Activated CD4-positive, alpha-beta T cell treated with anti-CD3 and anti-CD28 coated beads, Interleukin-2, amount 50 U/mL, for 24 hours (primary cell): ENCODE measurements at places on chromosomes 12 and 14.

DNA sequence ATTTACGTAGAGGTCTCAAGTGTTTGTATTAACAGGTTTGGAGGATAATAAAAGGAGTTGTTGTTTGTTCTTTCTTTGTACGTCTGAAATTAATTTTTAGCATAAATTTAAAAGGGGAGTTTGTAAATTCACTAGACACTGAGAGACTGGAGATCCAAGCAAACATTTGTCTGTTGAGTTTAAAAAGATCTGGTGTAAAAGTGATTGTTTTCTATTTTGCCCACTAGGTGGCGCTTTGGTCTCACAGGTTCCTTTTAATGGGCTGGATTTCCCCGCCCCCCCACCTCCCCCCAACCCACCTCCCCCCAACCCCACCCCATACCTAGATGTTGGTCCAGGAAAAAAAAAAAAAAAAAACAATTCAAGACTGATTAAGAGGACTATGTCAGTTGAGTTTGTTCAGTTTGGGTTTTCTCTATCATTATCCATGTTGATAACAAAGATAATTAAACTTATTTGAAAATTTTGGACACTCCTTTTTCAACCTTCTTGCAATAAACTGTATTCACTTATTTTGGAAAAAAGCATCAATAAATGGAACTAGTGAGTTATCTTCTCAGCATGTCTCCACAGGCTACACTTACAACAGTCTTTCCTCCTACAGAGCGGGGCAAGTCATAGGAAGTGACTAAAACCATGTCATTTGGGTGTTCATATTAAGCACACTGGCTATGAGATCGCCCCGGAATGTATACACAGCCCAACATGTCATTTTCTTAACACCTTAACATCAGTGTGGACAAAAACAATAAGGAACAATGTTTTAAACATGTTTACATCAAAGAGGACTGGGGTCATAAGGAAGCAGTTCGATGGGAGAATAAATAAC lies 841.1 kb downstream of the NRXN3 start:
- no peak for DNase-seq

DNA sequence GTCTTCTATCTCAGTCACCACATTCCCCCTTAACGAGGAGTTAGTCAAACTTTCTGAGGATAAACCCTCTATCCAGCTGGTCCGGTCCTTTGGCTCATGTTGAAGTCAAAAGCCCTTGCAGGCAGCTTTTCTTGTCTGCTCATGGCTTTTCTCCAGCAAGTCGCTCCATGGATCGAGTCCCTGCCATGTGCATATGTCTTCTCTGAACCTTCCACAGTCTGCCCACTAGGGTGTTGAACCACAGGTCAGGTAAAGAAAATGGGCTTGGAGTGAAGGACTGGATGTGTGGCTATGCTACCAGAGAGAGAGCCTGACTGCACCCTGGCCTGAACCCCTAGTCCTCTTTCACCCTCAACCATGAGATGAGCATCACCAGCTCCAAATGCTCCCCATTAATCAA lies 22.8 kb downstream of the C14orf132 start:
- no peak for DNase-seq

- DNase-seq, result no peak
Observed at GRCh38 chr14:81066672-81067071, 111.3 kb downstream of the TSHR start.

GRCh38 chr12:50514526-50515276 lies 9.9 kb downstream of the DIP2B start:
- DNase-seq, result no peak

GRCh38 chr14:99552572-99553216 lies 51.3 kb downstream of the CCDC85C start:
- DNase-seq, result no peak

DNA sequence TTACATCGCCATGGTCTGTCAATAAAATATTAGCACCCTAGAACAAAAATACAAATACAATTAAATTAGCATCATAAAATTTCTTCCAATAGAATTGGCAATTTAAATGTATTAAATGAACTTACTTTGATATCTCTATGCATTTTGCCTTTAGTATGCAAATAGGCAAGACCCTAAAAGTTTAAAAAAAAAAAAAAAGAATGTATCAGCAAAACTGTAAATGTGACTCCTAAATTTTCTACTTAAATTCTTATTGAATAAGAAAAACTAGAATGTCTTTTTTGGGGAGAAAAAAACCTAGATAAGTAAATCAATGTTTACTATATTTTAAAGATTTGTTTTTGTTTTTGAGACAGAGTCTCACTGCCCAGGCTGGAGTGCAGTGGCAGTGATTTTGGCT lies 56.2 kb downstream of the MAP4K5 start:
- DNase-seq, result no peak

GRCh38 chr12:111443586-111443985 lies 37.9 kb downstream of the SH2B3 start:
- DNase-seq, result no peak

DNA sequence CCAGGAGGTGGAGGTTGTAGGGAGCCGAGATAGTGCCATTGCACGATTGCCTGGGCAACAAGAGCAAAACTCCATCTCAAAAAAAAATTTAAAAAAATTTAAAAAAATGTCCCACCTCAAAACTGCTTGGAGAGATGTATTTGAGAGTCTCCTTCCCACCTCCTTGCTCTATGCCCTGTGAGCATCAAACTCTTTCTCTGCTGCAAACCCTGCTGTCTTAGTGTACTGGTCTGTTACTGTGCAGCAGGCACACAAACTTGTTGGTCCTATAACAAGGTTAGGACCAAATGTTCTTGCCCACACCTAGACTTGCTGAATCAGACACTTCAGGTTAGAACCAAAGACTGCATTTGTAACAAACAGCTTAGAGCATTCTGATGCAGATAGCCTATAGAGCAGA lies 153.5 kb upstream of the FUT8 start:
- DNase-seq, result no peak

GRCh38 chr14:55502746-55503284 lies 62.4 kb upstream of the TBPL2 start:
- no peak for DNase-seq

GRCh38 chr12:45878630-45879255 lies 111.6 kb downstream of the SCAF11 start:
- DNase-seq, result no peak

GRCh38 chr12:49666176-49666575 lies 41.0 kb downstream of the FMNL3 start:
- DNase-seq, result no peak

GRCh38 chr12:84183576-84183975 lies 729.0 kb downstream of the SLC6A15 start:
- no peak for DNase-seq

- no peak for DNase-seq
Observed at GRCh38 chr12:110235383-110235782, 45.7 kb upstream of the ATP2A2 start.

GRCh38 chr14:54301359-54301758 lies 95.4 kb upstream of the CDKN3 start:
- no peak for DNase-seq

DNA sequence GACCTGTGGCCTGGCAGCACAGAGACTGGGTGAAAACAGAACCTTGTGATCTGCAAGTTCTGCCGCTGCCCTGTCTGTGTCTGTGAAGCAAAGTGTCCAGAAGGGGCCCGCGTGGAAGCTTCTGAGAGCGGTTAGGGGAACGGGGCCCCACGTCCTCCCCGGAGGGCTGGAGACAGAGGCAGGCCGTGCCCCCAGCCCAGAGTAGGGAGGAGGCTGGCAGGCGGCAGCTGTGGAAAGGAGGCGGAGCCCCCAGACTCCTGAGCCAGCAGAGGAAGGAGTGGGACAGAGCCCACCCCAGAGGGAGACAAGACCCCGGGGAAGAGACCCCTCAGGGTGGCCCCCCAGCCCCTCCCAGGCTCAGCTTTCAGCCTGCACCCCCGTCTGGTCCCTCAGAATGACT lies 49.0 kb downstream of the GALNT9 start:
- no peak for DNase-seq

GRCh38 chr12:64891629-64892028 lies 67.2 kb downstream of the TBC1D30 start:
- DNase-seq, result no peak

GRCh38 chr12:47891356-47891755 lies 13.4 kb downstream of the VDR start:
- DNase-seq, result no peak

DNA sequence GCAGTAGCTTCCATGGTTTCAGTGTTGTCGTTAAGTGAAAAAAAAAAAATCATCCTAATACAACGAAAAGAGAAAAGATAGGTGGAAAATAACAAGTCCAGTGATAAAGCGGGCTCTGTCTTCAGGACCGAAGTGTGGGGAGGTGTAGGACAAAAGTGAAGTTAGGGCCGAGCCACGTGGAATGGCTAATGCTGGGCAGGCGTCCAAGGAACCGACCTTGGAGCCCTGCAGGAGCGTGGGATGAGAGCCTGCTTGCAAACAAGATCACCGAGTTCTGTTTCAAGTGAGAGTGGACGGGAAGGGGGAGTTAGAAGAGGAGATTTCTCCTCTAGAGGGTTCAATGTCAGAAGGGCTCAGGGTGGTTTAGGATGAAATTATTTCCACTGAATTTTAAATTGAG lies 22.2 kb downstream of the A2ML1 start:
- no peak for DNase-seq

DNA sequence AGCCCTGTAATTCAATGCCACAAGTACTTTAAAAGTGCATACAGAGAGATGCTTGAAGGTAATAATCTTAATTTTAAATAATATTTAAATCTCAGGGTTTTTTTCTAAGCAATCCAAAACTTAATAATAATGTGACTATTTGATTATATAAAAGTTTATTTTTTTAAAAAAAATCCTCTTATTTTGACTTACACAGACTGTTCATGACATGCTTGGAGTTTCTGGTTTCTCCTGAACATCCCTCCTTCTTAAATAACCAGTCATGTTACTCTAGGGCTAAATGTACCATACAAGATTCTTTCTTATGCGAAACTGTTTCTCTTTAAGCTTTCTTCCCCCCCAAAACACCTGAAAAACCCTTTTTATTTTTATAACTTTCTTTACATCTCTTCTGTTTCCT lies 58.2 kb upstream of the SLC2A13 start:
- no peak for DNase-seq
